ENCODE measurements at places on chromosomes 6 and 20. TPM values are rescaled to one million over a fixed set of nuclear protein-coding genes. Genes with fewer than 3 reads are reported as not detected.

MYH7B gene
- 1.3 TPM for total RNA-seq

GRCh38 chr20:39524371-39524911, 562.3 kb downstream of the DHX35 start:
- no peaks in the 10 kb centered on the region for H3K27me3 ChIP-seq
- H3K27ac ChIP-seq: no peak overlapping the region
- peaks cover 3% of the 10 kb centered on the region for H3K4me1 ChIP-seq
- no peaks in the 10 kb centered on the region for H3K36me3 ChIP-seq

GRCh38 chr20:3276680-3277015, 37.7 kb upstream of the SLC4A11 start:
- H3K36me3 ChIP-seq: peaks cover 37% of the 10 kb centered on the region
- DNase-seq: no peak
- H3K27ac ChIP-seq: no peak overlapping the region
- no peaks in the 10 kb centered on the region for H3K4me1 ChIP-seq
- no peaks in the 10 kb centered on the region for H3K27me3 ChIP-seq

GRCh38 chr20:63163596-63164483, 52.1 kb downstream of the YTHDF1 start:
- peaks cover 59% of the 10 kb centered on the region for H3K27me3 ChIP-seq
- H3K36me3 ChIP-seq: no peaks in the 10 kb centered on the region
- DNase-seq: no peak
- H3K4me3 ChIP-seq: no peak overlapping the region

NOP56 gene
- total RNA-seq: 275 TPM

HS3ST5 gene
- 0.16 TPM for total RNA-seq

SLA2 gene
- 0.18 TPM for total RNA-seq

GRCh38 chr20:24999568-24999967, 7.0 kb upstream of the APMAP start:
- peaks cover 47% of the 10 kb centered on the region for H3K27me3 ChIP-seq
- H3K4me1 ChIP-seq: peaks cover 28% of the 10 kb centered on the region
- H3K4me3 ChIP-seq: no peak overlapping the region
- no peak overlapping the region for H3K27ac ChIP-seq
- no peak for DNase-seq

GRCh38 chr6:131045139-131045538, 17.9 kb downstream of the EPB41L2 start:
- peaks cover 21% of the 10 kb centered on the region for H3K4me1 ChIP-seq
- H3K27me3 ChIP-seq: no peaks in the 10 kb centered on the region
- no peaks in the 10 kb centered on the region for H3K36me3 ChIP-seq
- H3K27ac ChIP-seq: no peak overlapping the region
- H3K4me3 ChIP-seq: no peak overlapping the region

GRCh38 chr6:132204591-132204990, 196.7 kb downstream of the MOXD1 start:
- H3K27ac ChIP-seq: no peak overlapping the region
- no peak for DNase-seq
- no peaks in the 10 kb centered on the region for H3K36me3 ChIP-seq

RHAG gene
- total RNA-seq: not detected

TRIM40 gene
- not detected for total RNA-seq

RFX6 gene
- 3.8 TPM for total RNA-seq

GRCh38 chr6:44892579-44892978, 435.6 kb upstream of the RUNX2 start:
- no peak for DNase-seq
- no peak overlapping the region for H3K27ac ChIP-seq
- no peaks in the 10 kb centered on the region for H3K27me3 ChIP-seq
- no peaks in the 10 kb centered on the region for H3K4me1 ChIP-seq
- no peak overlapping the region for H3K4me3 ChIP-seq
- H3K36me3 ChIP-seq: peaks cover 5% of the 10 kb centered on the region

DNA sequence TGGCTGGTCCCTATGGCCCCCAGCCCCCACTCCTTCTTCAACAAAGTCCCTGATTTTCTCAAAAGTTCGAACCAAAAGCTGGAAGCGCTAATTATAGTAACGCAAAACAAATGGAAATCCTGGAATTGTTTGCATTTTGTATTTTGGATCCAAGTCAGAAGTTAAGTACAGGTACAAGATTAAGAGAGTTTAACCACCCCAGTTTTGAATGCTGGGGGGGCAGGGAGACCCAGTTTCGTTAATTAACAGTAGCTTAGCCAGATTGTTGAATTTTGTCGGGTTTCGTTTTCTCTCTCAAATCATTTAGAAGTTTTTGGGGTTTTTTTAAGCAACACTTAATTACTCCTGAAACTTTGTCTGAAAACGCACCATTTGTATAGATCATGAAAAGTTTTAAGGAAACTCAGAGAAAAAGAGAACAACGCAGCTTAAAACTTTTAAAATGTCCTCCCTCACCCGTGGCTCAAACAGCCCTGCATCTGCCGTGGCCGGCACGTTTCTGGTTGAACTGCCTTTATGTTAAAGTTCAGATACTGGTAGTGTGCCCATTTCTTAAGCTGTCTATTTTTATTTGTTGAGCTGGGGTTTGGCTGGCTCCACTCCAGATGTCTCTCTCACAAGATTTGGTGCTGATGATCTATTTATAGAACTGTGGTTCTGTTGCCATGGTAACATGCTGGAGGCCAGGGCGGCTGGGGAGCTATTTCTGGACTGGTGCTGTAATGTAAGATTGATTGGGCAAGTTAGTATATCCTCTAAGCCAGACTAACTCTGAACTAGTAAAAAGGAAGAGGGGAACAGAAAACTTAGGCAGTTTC, 55.0 kb downstream of the GNAS start:
- peak overlapping the region; percentile 97 for H3K27ac ChIP-seq
- peak overlapping the region; percentile 44 for H3K4me3 ChIP-seq
- no peaks in the 10 kb centered on the region for H3K27me3 ChIP-seq
- DNase-seq: peak; percentile 71

LY6G6C gene
- 1.4 TPM for total RNA-seq

DNA sequence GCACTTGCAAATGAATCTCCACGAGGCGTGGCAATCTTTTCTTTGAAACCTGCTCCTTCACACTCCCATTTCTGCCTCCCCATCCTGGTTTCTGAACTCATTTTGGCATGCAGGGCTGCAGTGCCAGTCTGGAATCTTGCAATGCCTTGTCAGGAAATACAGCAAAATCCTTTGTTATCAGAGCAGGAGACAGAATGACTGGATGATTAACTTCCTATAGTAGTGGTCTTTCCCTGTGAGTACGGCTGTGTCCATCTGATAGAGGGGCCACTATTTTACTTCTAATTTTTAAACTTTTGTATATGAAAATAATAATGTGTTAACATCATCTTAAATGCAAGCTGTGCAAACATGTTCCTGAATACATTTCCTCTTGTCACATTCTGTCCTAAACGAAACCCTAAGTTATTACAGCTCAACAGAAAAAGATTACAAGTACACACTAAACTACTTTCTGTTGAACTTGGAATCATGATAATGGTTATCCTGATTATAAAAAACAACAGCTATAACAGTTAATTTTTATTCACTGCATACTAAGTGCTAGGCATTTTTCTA, 140.2 kb downstream of the KIF13A start:
- H3K4me3 ChIP-seq: no peak overlapping the region
- H3K4me1 ChIP-seq: peaks cover 32% of the 10 kb centered on the region

CDH22 gene
- total RNA-seq: 0.18 TPM

DNA sequence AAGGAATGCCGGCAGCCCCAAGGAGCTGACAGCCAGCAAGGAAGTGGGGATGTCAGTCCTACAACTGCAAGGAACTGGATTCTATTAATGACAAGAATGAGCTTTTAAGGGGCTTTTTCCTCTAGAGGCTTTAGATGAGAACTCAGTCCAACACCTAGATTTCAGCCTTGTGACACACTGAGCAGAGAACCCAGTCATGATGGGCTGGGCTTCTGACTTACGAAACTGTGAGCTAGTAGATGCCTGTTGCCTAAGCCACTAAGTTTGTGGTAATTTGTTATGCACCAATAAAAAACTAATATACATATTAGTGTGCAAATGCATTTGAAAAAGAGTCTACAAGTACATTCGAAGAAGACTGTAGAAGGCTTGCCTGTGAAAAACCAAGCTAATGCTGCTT, 263.3 kb downstream of the SOX4 start:
- H3K27ac ChIP-seq: peak overlapping the region; percentile 35
- H3K4me1 ChIP-seq: peaks cover 26% of the 10 kb centered on the region
- no peak for DNase-seq

- H3K27ac ChIP-seq: no peak overlapping the region
- no peaks in the 10 kb centered on the region for H3K36me3 ChIP-seq
- no peak overlapping the region for H3K4me3 ChIP-seq
- no peaks in the 10 kb centered on the region for H3K4me1 ChIP-seq
Observed at GRCh38 chr6:157280947-157281346, 42.4 kb downstream of the TMEM242 start.

SEMG1 gene
- not detected for total RNA-seq

GRCh38 chr6:126252154-126252553, 87.8 kb upstream of the CENPW start:
- H3K27me3 ChIP-seq: no peaks in the 10 kb centered on the region
- H3K36me3 ChIP-seq: peaks cover 4% of the 10 kb centered on the region
- H3K4me1 ChIP-seq: peaks cover 10% of the 10 kb centered on the region
- no peak overlapping the region for H3K27ac ChIP-seq

SUN5 gene
- total RNA-seq: not detected

ELOVL4 gene
- total RNA-seq: 3.6 TPM

GRCh38 chr6:17741507-17741906, 34.8 kb upstream of the NUP153 start:
- no peaks in the 10 kb centered on the region for H3K36me3 ChIP-seq
- DNase-seq: no peak
- no peak overlapping the region for H3K4me3 ChIP-seq
- no peaks in the 10 kb centered on the region for H3K4me1 ChIP-seq
- no peak overlapping the region for H3K27ac ChIP-seq

ANKEF1 gene
- 4.8 TPM for total RNA-seq

GSTA1 gene
- not detected for total RNA-seq

- no peak overlapping the region for H3K4me3 ChIP-seq
- DNase-seq: no peak
- peaks cover 2% of the 10 kb centered on the region for H3K27me3 ChIP-seq
- H3K27ac ChIP-seq: no peak overlapping the region
- H3K4me1 ChIP-seq: peaks cover 7% of the 10 kb centered on the region
Observed at GRCh38 chr20:58629215-58629580, 21.9 kb upstream of the STX16 start.

- no peaks in the 10 kb centered on the region for H3K27me3 ChIP-seq
- peak overlapping the region; percentile 15 for H3K27ac ChIP-seq
- peaks cover 7% of the 10 kb centered on the region for H3K4me1 ChIP-seq
Observed at GRCh38 chr6:112620812-112621569, 273.9 kb downstream of the RFPL4B start.

- H3K36me3 ChIP-seq: peaks cover 2% of the 10 kb centered on the region
- peak overlapping the region; percentile 13 for H3K4me3 ChIP-seq
- no peak for DNase-seq
- no peaks in the 10 kb centered on the region for H3K27me3 ChIP-seq
- H3K4me1 ChIP-seq: peaks cover 84% of the 10 kb centered on the region
Observed at GRCh38 chr20:45343532-45344167, 4.6 kb downstream of the SDC4 start.

- H3K27ac ChIP-seq: no peak overlapping the region
- H3K4me1 ChIP-seq: peaks cover 15% of the 10 kb centered on the region
- no peaks in the 10 kb centered on the region for H3K36me3 ChIP-seq
Observed at GRCh38 chr6:125524356-125524755, 222.6 kb upstream of the HDDC2 start.

INSM1 gene
- total RNA-seq: not detected

DNA sequence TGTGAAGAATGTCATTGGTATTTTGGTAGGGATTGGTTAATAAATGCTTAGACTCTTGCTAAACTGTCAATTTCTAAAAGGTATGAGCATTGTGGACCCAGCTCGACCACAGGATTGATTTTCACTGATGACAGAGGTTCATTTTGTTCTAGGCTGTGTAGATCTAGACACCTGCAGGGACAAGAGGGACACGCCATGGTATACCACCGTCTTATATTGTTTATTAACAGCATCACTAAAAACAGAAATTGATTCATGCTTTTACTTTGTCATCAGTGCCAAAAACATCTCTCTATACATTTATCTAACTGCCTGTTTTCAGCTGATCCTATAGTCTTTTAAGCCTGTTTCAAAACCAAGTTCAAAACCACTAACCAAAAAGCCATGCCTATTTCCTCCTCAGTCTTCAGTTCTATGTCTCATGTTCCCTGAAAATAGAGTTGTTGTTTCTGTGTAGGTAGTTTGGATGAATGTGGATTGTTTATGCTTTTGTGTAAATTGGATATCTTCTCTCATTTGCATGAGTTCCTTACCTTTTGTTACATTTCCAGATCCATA, 109.8 kb downstream of the JAG1 start:
- H3K27me3 ChIP-seq: no peaks in the 10 kb centered on the region
- DNase-seq: no peak
- H3K36me3 ChIP-seq: peaks cover 24% of the 10 kb centered on the region

DNA sequence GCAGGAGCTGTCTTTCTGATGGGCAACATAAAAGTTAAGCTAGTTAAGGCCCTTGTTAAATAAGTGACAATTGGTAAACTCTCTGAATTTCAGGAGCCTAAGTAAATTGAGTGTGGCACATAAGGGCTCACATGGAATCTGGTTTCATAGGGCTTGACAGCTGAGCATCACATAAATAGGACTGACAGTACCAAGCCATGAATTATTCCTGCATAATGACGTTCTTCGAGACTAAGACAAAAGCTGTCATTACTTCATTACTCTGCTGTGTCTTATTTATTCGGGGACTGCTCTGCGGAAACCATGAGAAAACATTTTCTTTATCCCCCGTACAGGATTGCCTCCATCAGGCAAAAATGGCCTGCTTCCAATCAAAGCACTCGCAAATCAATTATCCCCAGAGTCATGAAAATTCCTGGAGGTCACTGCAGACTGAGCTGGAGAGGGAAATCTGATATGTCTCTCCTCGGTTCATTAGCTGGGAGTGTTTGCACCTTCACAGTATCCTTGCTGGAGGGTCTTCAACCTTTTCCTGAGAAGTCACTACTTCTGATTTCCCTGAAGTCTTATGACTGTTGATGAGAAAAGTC, 311.4 kb downstream of the CDH26 start:
- H3K4me1 ChIP-seq: no peaks in the 10 kb centered on the region
- H3K4me3 ChIP-seq: no peak overlapping the region
- no peaks in the 10 kb centered on the region for H3K36me3 ChIP-seq
- H3K27ac ChIP-seq: no peak overlapping the region
- H3K27me3 ChIP-seq: peaks cover 28% of the 10 kb centered on the region
- DNase-seq: no peak

NNAT gene
- 19.4 TPM for total RNA-seq

DNA sequence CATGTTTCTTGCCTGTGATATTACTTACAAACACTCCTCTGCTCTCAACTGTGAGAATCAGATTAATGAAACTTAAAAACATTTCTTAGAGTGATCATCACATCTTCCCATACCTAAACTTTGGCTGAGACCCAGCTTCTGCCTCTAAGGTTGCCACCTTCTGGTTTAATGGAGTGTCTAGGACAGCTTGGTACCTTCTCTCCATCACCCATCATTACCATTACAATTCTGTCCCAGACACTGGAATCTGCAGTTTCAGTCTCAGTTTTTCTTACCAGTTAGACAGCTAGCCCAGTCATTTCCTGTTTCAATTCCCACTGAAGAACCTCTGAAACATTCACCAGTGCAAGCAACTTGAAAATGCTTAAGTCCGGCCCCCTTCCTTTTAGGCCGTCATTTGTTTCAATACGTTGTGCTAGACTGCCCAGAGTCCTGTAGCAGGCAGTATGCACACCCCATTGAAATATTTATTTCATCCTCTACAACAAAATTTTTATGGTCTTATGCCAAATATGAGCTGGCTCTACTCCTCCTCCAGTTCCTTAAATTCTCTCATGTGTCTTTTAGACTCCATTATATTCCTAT, 107.0 kb upstream of the FOXO3 start:
- no peak overlapping the region for H3K4me3 ChIP-seq
- H3K27me3 ChIP-seq: no peaks in the 10 kb centered on the region
- peaks cover 16% of the 10 kb centered on the region for H3K4me1 ChIP-seq
- no peak for DNase-seq
- H3K36me3 ChIP-seq: no peaks in the 10 kb centered on the region

GRCh38 chr20:19807191-19807945, 49.3 kb downstream of the RIN2 start:
- H3K27ac ChIP-seq: peak overlapping the region; percentile 77
- no peak overlapping the region for H3K4me3 ChIP-seq
- H3K36me3 ChIP-seq: peaks cover 55% of the 10 kb centered on the region
- H3K27me3 ChIP-seq: no peaks in the 10 kb centered on the region

Measured in mesothelial cell of epicardium (in vitro differentiated cells).